ENCODE measurements at places on chromosomes 2 and 18.
A peak's percentile ranks its signal among the peaks of the same experiment; 100 is the strongest.

DNA sequence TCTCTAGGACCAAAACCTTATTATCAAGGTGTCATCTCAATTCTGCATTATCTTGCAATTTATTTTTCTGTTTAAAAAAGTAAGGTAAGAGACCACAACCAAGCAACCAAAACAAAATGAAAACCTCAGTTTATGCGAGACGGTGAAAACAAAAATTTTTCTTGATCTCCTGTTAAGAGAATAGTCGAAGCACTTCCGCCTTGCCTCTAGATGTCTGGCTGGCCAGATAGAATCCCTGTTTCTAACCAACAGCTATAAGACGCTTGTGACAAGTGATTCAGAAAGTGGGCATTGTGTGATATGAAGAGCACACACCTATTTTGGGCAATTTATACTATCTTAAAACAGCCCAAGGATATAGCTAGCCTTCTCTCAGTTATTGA is 51.2 kb downstream of the MGAT5 start:
- DNase-seq, result no peak

- peak; percentile 16 for DNase-seq
Measured at GRCh38 chr2:207561386-207562080, 31.8 kb downstream of the CREB1 start.

GRCh38 chr2:2832657-2833056 is 501.6 kb upstream of the MYT1L start:
- no peak for DNase-seq

DNA sequence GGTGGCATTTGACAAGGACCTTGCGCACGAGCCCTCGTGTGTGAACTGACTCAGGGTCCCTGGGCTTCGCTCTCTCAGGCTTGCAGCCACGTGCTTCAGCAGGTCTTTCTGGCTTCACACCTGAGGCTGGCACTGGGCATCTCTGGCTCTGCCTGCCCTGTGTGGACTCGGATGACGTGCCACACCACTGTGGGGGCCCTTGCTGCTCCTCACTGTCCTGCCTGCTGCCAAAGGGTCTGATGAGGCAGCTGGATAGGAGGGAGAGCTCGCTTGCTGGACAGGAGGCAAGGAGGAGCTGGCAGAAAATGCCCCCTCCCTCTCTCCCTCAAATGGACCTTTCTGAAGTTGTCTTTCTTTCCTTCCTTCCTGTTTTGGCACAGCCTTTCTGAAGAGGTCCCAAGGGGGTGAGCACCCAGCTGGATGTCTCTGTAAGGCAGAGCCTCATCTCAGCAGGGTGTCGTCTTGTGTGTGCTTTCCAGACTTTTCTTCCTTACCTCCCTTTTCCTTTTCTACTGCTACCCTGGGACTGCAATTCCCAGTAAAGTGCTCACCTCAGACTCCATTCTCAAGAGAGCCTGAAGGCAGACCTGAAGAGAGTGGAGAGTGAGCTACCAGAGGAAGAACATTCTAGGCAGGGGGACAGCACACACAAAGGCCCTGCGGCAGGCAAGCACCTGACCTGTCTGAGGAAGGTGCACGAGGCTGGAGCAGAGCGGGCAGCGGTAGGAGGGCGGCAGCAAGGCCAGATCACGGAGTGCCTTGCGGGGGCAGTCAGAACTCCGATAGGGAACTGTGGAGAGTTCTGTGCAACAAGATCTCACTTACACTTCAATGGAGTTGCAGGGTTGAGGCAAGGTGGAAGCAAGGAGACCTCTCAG is 5.3 kb downstream of the PER2 start:
- DNase-seq, result no peak

GRCh38 chr2:45168711-45169338 is 159.6 kb upstream of the SIX2 start:
- no peak for DNase-seq

GRCh38 chr2:239959059-239959971 is 65.8 kb downstream of the NDUFA10 start:
- no peak for DNase-seq

DNA sequence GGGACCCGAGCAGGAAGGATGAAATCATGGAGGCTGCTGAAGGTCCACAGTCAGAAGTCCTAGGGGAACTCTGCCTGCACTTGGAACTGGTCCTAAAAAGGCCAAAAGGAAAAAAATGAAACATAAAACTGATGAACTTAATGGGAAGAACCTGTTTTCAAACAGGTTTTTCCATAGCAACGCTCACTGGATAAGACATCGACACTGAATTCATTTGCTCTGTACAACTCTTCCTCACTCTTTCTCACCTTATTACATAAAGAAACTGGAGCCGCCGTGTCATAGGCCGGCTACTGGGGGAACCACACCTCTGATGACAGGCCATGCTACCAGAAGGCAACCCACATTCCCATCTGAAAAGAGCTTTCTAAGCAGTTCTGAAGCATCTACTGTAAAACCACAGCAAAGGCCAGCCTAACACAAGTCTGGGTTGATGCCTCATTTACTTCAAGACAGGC is 83.6 kb downstream of the FARSB start:
- no peak for DNase-seq

DNA sequence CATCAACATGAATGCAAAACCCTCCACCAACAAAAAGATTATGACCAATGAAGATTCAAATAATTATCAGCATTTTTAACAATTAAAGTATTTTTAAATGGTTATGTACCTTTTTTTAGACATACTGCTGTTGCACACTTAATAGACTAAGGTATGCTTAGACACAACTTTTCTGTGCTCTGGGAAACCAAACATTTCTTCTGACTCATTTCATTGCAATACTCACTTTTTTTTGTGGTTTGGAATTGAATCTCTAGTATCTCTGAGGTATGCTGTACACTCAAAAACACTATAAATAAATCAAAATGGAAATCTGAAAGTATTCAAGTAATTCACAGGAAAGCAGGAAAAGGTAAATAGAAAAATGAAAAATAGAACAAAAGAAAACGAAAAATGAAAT is 247.9 kb upstream of the POU3F3 start:
- DNase-seq, result no peak

DNA sequence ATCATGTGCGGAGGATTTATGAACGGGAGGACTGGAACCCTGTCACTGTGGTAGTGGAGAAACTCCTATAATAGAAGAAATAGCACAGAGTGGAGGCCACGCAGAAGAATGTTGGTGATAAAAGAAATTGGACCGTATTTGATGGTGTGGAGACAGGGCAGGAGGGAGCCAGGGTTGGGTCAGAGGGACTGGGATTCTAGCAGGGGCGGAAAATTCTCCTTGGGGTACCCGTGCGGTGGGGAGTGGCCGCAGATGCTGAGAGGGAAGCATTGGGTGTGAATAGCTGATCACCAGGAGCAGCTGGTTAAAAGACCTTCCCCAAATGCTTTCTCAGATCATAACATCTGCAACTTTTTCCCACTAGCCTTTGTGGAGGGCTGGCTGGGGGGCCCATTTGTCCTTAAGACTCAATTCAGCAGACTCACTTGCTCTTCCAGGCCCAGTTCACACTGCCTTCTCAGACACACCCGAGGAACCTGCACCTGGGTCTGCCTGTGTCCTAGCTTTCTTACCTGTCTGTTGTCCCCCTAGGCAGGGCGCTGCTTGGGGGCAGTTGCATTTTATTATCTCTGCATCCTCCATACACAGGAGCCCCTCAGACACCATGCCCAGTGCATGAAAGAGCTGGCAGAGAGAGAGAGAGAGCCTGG is 7.1 kb downstream of the SH3BP4 start:
- DNase-seq, result no peak

DNA sequence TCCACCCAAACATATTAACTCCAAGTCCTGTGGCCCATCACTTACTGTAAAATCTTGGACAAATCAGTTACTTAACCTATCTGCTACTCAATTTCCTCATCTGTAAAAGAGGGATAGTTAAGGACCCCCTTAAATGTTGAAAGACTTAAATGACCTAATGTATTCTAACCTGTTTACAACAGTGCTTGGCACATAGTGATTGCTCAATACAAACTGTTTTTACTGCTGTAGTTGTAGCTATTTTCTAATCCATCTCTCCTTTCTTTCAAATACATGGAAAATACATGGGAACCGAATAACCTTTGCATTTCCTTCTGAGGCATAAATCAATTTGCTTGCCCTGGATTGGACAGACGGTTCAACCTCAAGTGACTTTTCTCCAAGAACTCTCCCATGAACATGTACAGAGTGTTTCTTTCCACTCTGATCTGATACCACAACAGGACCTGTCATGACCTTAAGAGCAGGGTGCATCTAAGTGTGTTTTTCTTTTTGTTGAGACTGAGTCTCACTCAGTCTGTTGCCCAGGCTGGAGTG is 2.7 kb downstream of the LNPK start:
- DNase-seq, result no peak

DNA sequence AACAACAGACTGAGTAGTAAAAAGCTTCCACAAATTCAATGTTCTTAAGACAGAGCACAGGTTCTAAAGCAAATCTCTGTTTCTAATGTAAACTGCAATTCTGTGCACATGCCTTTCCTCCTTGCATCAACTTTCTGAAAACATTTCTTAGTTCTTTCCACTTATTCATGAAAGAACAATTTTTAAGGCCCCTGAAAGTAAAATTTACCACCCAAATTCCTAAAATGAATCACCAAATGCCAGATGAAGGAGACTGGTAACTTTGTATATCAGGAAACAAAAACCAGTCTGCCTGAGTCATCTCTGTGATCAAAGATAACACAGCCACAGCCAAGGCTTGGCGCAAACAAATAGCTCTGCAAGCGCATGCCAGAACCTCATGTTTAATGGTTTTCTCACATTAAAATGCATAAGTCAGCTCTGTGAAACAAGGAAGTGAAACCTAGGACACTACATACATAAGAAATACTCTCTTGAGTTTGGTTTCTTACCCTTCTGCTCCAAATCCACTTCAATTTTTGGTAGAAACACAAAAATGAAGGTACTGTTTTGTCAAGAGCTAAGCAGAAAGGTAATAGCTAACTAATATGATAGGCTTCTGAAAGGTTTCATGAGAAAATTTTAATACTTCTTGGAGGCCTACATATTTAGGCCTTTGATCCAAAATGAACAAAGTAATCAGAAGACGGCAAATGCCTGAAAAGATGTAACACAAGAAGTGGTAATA is 169.4 kb downstream of the THADA start:
- DNase-seq, result peak; percentile 93

- DNase-seq, result no peak
Measured at GRCh38 chr18:44719519-44720060, 38.9 kb downstream of the SETBP1 start.

DNA sequence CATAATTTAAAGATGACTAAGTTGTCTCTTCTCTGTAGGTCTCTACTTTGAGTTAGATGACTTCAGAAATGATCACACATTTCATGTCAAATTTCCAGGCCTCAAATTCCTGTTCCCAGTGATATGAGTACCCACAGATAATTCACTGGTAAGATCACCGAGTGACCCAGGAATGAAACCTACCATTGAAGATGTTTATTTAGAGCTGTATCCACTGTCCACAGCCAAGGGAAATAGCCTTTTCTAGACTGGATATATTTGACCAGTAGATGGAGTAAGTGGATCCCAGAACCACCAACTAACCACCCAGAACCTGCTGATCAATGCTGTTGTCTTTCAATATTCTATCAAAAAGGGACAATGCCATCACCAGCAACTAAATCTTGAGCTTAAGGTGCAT is 238.8 kb downstream of the SLC8A1 start:
- DNase-seq, result no peak

DNA sequence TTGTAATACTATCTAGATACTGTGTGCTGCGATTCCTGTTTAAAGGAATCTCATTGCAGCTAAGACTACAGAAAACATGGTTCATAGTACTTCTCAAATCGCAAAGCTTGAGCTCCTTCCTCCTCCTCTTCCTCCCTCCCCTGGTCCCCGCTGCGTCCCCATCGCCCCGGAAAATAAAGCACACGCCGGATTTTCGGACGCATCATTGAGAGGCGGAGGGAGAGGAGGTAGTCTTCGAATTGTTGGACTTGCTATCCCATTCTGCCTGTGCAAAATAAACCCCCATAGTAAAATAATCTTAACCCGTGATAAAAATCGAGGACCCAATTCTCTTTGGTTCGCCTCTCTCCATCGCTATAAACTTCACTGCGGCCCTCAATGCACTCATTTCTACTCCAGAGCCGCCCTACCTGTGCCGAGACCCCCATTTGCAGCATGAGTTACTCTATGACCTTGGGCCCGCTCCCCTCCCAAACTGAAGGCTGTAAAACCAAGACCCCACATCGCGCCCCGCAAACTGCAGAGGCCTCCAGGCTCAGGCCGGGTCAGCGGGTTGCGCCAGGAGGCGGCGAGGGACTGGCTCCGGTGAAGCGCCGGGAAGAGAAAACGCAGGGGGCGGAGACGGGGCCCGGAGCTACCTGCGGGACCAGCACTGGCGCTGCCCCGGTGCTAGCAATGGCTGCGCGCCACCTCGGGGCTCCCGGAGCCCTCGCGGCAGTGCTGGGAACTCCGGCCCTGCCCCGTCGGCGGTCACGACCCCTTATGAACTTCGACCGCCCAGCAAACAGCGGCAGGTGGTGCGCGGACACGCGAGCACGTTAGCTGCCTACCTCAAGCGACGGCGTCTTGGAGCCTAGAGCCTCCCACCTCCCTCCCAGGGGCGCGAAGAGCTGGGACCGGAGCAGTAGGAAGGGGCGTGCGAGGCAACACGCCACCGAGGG is 649 bp downstream of the ESCO1 start:
- no peak for DNase-seq

DNA sequence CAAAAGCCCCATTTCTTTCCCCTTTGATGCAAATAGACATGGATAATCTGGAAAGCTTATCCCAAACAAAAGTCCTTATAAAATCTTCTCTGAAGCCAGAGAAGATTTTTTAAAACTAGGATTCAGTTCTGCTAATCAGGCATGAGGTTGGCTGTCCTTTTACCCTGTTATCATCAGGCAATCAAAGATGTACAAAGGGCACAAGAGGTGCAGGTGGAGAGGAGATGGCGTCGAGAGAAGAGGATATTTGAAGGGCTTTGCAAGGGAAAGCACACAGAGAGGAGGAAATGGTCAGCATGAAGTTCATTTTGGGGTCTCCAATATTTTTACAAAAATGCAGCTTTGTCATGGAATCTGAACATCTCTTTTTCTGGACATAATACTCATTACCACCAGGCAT is 88.5 kb downstream of the KLF7 start:
- DNase-seq, result no peak

DNA sequence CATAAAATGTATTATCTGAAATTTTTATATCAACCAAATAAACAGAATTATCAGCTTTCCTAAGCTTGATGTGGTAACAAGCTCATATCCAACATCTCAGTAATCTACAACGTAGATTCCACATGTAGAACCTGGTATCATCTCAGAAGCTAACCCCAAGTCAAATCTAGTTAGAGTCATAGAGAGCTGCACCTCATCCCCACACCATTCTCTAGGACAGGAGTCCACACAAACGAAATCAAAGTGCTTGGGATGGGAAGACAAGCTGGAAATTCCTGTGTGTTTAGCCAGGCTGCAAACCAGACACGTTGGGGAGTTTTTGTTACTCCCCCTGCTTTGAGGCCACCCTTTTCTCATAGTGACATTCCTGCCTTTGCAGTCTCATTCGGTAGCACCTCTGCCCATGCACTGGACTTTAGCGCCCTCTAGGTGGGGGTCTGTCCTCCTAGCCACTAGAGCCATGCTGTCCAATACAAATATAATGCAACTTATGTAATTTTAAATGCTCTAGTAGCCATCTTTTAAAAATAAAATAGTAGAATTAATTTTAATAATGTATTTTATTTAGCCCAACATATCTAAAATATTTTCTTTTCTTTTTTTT is 28.1 kb upstream of the SATB2 start:
- no peak for DNase-seq

Measured in glomerular endothelial cell (primary cell).